Uterus (tissue), 4 donors: ENCODE measurements at places on chromosomes 12 and 14. TPM values are rescaled to one million over a fixed set of nuclear protein-coding genes. Genes with fewer than 3 reads are reported as not detected.

- DNase-seq = no peak
- no peaks in the 10 kb centered on the region for H3K27me3 ChIP-seq
- no peak overlapping the region for H3K4me3 ChIP-seq
- H3K4me1 ChIP-seq = no peaks in the 10 kb centered on the region
Observed at GRCh38 chr12:119311878-119312277, 22.7 kb upstream of the CCDC60 start.

DNA sequence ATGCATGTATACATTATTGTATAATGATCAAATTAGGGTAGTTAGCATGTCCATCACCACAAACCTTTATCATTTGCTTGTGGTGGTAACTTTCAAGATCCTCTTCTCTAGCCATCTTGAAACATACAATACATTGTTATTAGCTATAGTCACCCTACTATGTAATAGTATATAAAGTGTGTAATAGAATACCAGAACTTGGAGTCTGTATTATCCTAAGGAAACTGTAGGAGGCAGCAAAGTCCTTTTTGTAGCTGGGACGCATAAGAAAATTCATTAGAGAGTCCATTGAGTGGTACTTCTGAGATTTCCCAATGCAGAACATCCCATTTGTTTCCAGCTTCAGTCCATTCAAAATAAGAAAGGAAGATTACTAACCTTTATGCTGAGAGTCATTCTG lies 325.9 kb upstream of the LRFN5 start:
- no peaks in the 10 kb centered on the region for H3K27me3 ChIP-seq
- no peak overlapping the region for H3K4me3 ChIP-seq
- H3K27ac ChIP-seq = no peak overlapping the region
- DNase-seq = no peak
- no peaks in the 10 kb centered on the region for H3K4me1 ChIP-seq

ZNF641 gene
- total RNA-seq = 71.5 TPM

FOXG1 gene
- not detected for total RNA-seq

DNA sequence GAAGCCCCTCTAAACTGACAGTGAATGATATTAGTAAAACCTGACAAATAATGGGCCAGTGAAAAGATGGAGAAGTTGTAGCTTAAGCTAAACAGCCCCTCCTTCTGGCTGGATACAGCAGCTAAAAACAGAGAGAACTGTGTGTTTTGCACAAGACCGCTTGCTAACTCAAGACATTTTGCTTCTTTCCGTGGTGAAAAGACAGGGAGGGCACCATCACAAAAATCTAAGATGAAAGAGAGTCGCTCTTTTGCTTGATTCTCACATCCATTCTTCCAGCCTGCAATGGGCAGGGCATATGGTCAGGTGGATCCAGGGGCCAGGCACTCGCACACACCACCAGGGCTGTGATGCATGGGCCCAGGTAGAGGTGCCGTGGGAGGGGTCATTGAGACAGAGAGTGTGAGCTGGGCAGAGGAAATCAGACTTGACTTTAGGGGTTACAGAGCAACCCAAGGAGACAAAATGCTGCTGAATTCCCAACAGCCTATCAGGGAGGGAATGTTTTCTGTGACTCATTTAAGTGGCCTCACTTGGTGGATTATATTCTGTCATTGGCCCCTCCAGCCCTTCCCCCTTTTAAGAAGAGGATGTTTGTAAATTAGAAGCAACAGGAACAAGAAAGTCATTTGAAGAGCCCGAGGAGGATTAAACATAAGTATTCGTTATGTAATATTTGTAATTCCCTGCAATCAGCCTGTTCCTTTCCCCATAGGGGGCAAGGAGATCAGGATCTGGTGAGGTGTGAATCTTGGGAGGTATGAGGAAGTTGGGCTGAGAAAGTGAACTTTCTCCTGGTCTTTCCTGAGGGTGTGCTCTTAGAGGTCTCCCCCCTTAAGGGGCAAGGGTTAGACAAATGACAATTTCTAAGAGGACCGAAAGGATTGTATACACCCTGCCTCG lies 12.3 kb downstream of the EMP1 start:
- H3K4me3 ChIP-seq = no peak overlapping the region
- no peaks in the 10 kb centered on the region for H3K36me3 ChIP-seq
- no peaks in the 10 kb centered on the region for H3K4me1 ChIP-seq
- H3K27ac ChIP-seq = peak overlapping the region; percentile 16

DNA sequence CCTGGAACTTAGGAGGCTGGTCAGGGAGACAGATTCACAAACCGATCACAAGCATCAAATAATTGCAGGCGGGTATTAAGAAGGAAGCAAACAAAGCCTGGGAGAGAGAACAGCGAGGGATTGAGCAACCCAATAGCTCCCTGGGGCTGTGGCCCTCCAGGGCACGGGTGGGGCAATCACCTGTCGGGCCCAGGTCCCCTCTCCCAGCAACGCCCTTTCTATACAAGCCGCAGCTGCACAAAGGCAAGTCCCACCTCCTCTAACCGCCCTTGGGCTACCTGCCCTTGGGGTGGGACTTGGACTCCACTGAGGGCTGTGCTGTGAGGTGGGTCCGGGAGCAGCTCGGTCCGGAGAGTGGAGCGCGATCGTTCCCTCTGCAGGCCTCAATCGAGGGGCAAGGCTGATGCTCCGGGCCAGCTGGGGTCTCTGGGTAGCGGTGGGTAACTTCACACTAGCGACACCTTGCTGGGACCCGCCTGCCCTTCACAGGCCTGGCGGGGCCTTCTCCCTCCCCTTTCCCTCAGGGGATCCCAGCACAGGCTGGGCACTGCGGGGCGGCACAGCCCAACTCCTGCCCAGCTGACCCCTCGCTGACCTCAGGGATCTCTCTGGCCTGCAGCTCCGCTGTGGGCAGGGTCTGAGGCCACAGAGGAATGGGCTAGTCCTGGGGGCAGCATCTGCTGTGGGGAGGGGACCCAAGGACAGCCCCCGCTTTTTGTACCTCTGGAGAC lies 8.0 kb downstream of the PHB2 start:
- H3K27ac ChIP-seq = peak overlapping the region; percentile 89
- peak overlapping the region; percentile 12 for H3K4me3 ChIP-seq
- H3K36me3 ChIP-seq = no peaks in the 10 kb centered on the region
- H3K4me1 ChIP-seq = peaks cover 3% of the 10 kb centered on the region
- H3K27me3 ChIP-seq = no peaks in the 10 kb centered on the region

- H3K27ac ChIP-seq = no peak overlapping the region
- no peak overlapping the region for H3K4me3 ChIP-seq
- H3K27me3 ChIP-seq = no peaks in the 10 kb centered on the region
- no peaks in the 10 kb centered on the region for H3K36me3 ChIP-seq
Observed at GRCh38 chr14:33307691-33308251, 369.1 kb downstream of the NPAS3 start.

GRCh38 chr12:16076557-16076956 lies 165.4 kb downstream of the DERA start:
- H3K36me3 ChIP-seq = no peaks in the 10 kb centered on the region
- no peak overlapping the region for H3K27ac ChIP-seq
- DNase-seq = no peak
- no peaks in the 10 kb centered on the region for H3K4me1 ChIP-seq

PLEKHD1 gene
- not detected for total RNA-seq

UNG gene
- total RNA-seq = 31.5 TPM

OASL gene
- 0.35 TPM for total RNA-seq

KCNK10 gene
- total RNA-seq = 0.14 TPM

- no peaks in the 10 kb centered on the region for H3K4me1 ChIP-seq
- no peaks in the 10 kb centered on the region for H3K36me3 ChIP-seq
- no peak overlapping the region for H3K4me3 ChIP-seq
- no peak for DNase-seq
Observed at GRCh38 chr12:69792533-69792932, 32.5 kb upstream of the MYRFL start.

GRCh38 chr12:46678426-46678825 lies 147.4 kb downstream of the SLC38A4 start:
- H3K27me3 ChIP-seq = no peaks in the 10 kb centered on the region
- H3K4me3 ChIP-seq = no peak overlapping the region
- no peaks in the 10 kb centered on the region for H3K4me1 ChIP-seq
- H3K27ac ChIP-seq = no peak overlapping the region
- no peak for DNase-seq

GRCh38 chr12:102371165-102371564 lies 109.2 kb downstream of the IGF1 start:
- no peaks in the 10 kb centered on the region for H3K27me3 ChIP-seq
- no peaks in the 10 kb centered on the region for H3K4me1 ChIP-seq
- no peaks in the 10 kb centered on the region for H3K36me3 ChIP-seq
- no peak overlapping the region for H3K27ac ChIP-seq
- no peak overlapping the region for H3K4me3 ChIP-seq

DNA sequence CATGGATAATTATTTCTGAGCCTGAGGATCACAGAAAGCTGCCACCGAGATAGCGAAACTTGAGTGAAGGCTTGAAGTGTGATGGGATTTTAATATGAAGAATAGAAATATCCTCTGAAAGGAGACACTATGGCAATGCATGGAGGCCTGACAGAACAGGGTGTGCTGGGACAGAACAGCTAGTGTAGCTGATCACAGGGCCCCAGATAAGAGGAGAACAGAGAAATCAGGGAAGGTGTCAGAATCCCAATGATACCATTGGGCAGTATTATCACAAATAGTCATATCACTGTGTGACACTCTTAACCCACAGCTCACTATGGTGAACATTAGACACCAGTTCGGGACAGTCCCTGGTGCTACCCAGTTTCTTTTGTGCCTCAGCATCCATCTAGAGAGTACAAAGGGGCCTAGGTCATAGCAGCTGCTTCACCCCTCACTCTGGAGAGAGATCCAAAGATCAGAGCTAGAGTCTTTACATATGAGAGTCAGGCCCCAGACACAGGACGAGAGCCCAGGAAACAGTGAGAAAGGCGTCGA lies 506 bp upstream of the OR10P1 start:
- H3K27ac ChIP-seq = no peak overlapping the region
- no peak overlapping the region for H3K4me3 ChIP-seq
- no peaks in the 10 kb centered on the region for H3K36me3 ChIP-seq
- DNase-seq = no peak
- no peaks in the 10 kb centered on the region for H3K4me1 ChIP-seq

- no peaks in the 10 kb centered on the region for H3K36me3 ChIP-seq
- H3K4me1 ChIP-seq = peaks cover 6% of the 10 kb centered on the region
- no peak overlapping the region for H3K4me3 ChIP-seq
- no peaks in the 10 kb centered on the region for H3K27me3 ChIP-seq
- DNase-seq = no peak
- no peak overlapping the region for H3K27ac ChIP-seq
Observed at GRCh38 chr14:102545461-102546265, 36.1 kb upstream of the ANKRD9 start.

CISTR gene
- total RNA-seq = not detected

- no peaks in the 10 kb centered on the region for H3K36me3 ChIP-seq
- H3K4me1 ChIP-seq = no peaks in the 10 kb centered on the region
- H3K4me3 ChIP-seq = no peak overlapping the region
- no peak overlapping the region for H3K27ac ChIP-seq
- DNase-seq = no peak
- no peaks in the 10 kb centered on the region for H3K27me3 ChIP-seq
Observed at GRCh38 chr12:111227476-111228420, 141.1 kb downstream of the PHETA1 start.

TSPAN8 gene
- 0.29 TPM for total RNA-seq

GRCh38 chr12:118685983-118686607 lies 295.2 kb upstream of the SRRM4 start:
- no peak for DNase-seq
- no peaks in the 10 kb centered on the region for H3K27me3 ChIP-seq
- no peaks in the 10 kb centered on the region for H3K4me1 ChIP-seq
- no peak overlapping the region for H3K27ac ChIP-seq
- no peak overlapping the region for H3K4me3 ChIP-seq
- no peaks in the 10 kb centered on the region for H3K36me3 ChIP-seq

GRCh38 chr14:65867333-65867732 lies 454.8 kb downstream of the FUT8 start:
- H3K4me1 ChIP-seq = no peaks in the 10 kb centered on the region
- no peak overlapping the region for H3K4me3 ChIP-seq
- H3K27ac ChIP-seq = no peak overlapping the region
- no peaks in the 10 kb centered on the region for H3K36me3 ChIP-seq
- H3K27me3 ChIP-seq = no peaks in the 10 kb centered on the region

SPATS2 gene
- 3.8 TPM for total RNA-seq

ABCD2 gene
- total RNA-seq = 2.2 TPM

DNA sequence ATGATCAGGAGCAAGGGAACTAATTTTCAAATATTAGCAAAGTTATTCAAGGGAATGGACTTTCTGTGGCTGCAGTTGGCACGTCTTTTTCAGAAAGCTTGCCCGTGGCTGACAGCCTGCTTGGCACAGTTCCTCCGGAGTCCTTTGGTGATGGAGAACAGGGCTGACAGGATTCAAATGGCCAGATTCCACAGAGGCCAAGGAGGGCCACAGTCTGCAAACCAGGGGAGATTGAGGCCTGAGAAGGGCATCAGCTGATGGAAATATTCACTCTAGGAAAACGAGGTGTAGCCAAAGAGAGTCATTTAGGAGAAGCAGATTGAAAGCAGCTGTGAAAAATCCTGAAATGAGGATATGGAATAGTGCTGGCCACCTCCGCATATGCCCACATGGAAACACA lies 178.3 kb downstream of the EMP1 start:
- H3K27ac ChIP-seq = no peak overlapping the region
- no peak overlapping the region for H3K4me3 ChIP-seq
- H3K4me1 ChIP-seq = no peaks in the 10 kb centered on the region

DNA sequence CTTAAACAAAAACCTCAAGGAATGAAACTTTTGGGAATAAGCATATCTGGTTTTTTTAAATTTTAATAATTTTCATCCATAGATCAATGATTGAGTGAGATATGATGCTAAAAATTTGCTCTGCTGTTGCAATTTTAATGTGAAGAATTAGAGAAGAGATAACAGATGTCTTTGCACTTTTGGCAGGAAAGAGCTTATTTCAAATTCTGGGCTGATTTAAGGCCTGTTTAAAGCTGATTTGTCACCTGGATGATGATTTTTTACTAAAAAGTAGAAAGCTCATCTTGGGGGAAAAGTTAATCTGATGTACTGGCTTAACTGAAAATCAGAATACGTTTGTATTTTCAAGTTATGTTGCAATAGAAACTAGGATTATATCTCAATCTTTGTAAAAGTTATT lies 268.9 kb upstream of the NOVA1 start:
- no peak for DNase-seq
- H3K27ac ChIP-seq = no peak overlapping the region
- H3K36me3 ChIP-seq = no peaks in the 10 kb centered on the region
- no peaks in the 10 kb centered on the region for H3K27me3 ChIP-seq
- no peak overlapping the region for H3K4me3 ChIP-seq
